ENCODE measurements at places on chromosomes 11 and 22.

DNA sequence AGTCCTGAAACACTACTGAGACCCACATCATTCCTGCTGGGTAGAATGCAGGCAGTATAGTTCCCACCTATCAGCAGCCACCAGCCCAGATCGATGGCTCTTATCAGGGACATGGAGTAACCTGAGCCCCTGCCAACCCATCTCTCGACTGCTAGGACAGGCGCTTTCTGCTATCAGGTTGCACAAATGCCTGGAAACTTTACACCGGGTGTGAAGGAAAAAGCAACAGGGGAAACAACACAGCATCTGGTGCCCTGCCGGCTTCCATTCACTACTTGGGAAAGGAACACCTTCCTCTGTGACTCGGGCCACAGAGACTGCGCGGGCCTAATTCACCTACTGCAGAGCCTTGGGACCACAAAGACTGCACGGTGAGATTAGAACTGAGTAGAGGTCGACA is 18.5 kb downstream of the RBFOX2 start:
- no peak for DNase-seq

DNA sequence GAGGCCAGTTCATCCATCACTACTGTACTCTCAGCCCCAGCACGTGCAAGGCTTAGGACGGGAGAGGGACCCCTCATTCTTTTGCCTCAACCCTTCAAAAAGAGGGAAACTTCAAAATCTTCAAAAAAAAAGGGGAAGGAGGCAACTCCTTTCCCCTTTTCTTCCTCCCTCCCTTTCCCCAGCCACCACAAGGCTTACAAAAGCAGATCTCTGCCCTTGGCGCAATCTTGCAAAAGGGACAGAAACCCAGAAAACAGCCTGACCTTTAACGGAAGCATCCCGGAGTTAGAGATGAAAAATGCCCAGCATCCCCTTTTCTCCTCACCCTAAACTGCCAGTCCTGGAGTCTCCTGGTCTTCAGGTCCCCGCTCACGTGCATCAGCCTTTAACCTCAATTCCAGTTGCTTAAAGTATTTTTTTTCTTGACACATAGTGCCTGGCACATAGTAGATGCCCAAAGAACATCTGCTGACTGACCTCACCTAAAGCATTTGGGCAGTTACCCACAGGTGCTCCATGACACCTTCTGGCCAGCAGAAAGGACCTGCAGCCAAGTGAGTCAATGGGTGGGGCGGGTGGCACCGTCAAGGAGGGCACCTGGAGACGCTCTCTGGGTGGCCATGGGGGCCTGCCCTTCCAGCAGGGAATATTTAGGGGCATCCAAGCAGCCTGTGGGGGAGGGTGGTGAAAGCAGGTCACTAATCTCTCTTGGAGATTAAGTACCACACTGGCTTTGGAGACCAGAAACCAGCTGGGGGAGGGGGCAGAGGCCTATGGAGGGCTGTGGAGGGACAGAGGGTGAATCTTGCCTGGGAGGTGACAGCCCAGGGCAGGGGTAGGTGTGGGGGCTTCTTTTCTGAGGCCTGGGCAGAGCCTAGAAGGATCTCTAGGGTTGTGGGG is 16.3 kb downstream of the NECTIN1 start:
- no peak for DNase-seq

DNA sequence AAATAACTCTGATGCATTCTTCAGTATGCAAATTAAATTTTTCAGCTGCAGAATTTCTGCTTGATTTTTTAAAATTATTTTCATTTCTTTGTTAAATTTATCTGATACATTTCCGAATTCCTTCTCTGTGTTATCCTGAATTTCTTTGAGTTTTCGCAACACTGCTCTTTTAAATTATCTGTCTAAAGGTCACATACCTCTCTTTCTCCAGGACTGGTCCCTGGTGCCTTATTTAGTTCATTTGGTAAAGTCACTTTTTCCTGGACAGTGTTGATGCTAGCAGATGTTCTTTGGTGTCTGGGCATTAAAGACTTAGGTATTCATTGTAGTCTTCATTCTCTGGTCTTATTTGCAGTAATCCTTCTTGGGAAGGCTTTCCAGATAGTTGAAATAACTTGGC is 577.4 kb upstream of the LUZP2 start:
- DNase-seq, result no peak

DNA sequence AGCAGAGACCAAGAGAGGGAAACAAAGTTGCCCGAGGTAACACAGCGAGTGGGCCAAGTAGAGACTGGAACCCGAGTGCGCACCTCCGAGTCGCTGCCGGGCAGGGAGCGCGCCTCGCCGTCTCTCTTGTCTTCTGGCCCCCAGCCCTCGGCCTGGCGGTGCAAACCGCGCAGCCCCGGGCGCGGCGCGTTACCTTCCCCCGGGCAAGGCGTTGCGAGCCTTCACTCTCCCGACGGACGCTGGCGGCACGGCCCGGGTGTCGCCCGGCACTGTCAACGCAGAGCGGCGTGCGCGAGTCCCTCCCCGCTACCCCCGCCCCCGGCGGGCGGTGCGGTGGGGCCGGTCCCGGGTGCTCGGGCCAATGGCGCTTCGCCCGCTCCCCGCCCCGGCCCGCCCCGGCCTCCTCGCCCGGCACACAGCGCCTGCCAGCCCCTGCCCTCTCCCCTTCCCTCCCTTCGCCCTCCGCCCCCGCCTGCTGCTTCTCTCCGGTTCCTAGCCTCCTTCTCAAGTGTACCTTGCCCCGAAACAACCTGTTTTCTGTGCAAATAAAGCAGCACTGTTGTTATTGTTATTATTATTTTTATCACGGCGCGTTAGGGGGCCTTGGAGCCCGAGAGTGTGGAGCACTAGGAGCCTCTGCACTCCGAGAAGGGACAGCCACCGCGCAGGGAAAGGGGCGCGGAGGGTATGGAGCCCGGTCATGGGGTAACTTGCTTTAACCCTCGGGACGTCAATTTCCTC is at the start of gene SYTL2:
TSS of gene SYTL2 (minus strand) at position 271 of the 741 bp plus-strand sequence. CDS start 53,416 bp downstream, outside the sequence.
- peak; percentile 80 for DNase-seq

DNA sequence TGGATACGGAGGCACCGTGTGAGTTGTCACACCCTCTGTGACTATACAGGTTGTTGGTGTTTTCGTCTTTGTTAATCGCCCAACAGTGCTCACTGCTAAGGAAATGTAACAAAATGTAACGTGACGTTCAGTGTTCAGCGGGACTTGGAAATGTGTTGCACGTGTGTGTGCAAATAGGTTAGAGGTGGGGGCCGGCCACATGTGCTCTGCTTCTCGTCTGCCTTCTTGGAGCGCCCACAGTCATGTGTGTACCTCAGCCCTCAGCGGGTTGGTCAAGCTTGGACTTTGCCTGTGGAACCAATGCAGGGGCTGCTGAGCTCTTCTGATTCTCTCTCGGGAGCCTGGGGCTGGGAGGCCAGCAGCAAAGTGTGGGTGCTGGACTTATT is 7.4 kb upstream of the SMIM38 start:
- DNase-seq, result no peak

GRCh38 chr11:28545536-28545935 is 437.3 kb downstream of the METTL15 start:
- DNase-seq, result no peak

GRCh38 chr22:28857288-28857687 is 26.1 kb upstream of the ZNRF3 start:
- no peak for DNase-seq

GRCh38 chr11:62373464-62374119 is 36.3 kb downstream of the ASRGL1 start:
- no peak for DNase-seq

- no peak for DNase-seq
These were observed 48.5 kb downstream of the SVIP start for GRCh38 chr11:22780952-22781593.

GRCh38 chr22:32695451-32695891 is 106.0 kb upstream of the TIMP3 start:
- no peak for DNase-seq

GRCh38 chr11:69433741-69434140 is 47.7 kb upstream of the LINC01488 start:
- DNase-seq, result no peak

DNA sequence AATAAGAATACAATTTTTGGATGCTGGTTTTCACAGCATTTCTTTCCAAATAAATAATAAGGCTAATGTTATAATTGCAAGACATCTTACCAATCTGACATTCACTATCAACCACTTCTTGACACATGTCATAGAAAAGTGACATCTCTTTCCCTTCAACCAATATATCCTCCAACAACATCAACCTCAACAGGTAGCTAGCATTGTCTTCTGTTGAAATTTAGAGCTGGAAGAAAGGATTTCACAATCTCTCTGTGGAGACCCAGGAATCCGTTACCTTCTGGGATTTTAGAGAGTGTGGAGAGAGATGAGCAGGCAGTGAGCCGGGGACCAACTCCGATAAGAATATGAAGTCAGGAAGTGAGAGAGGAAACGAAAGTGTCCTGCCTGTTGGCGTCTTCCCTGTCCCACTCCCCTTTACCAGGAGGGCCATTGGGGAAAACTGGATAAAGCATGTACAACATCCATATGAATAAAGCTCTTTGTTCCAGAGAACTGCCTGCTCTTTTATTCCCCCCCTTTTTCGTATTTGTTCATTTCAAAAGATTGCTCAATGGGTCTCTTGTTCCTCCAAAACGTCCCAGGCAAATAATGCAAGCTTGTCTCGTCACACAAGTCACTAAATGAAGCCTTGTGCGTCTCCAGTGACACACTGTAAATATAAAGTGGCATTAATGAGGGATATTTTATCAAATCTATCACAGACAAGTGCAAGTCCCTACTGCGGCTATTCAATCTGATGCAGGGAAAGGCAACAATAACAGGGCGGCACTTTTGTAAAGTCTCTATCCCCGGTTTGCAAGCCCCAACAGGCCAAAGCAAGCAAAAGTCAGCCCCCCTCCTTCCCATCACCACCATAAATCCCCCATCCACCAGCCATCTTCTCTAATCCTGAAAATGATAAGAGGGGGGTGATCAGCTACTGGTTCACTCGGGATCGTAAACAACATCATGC is 3.4 kb downstream of the CADM1 start:
- peak; percentile 41 for DNase-seq

DNA sequence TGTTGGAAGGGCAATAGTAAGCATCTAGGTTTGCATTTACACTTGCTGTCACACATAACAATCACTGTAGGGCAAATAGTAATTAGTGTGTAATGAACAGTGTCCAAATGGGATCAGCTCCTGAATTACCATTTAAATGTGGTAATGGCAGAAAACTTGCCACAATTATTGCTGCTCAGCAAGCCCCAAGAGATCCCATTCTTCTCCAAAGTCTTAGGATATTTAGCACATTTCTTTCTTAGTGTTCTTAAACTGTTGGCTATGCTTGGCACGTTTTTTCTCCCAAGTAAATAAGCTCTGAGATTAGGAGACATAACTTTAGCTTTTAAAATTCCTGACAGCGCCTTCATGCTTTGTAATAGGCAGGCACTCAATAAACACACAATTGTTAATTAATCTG is 1037.0 kb downstream of the DLG2 start:
- DNase-seq, result no peak

GRCh38 chr11:70557742-70558485 is 159.6 kb downstream of the CTTN start:
- no peak for DNase-seq

- DNase-seq, result peak; percentile 78
These were observed 2.5 kb upstream of the RCOR2 start for GRCh38 chr11:63919267-63920125.

DNA sequence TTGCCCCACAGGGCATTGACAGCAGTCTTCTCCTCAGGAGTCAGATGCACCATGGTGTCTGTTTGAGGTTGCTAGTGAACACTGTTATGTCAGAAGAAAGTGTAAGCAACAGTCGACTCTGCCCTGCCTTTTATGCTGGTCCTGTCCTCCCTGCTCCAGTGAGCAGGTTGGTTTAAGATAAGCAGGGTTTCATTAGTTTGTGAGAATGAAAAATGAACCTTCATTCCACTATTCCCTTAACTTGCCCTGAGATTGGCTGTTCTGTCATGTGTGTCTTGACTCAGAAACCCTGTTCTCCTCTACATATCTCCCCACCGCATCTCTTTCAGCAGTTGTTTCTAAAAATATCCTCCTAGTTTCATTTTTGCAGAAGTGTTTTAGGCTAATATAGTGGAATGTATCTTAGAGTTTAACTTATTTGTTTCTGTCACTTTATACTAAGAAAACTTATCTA is at the start of gene HBD:
TSS of gene HBD (minus strand) at position 103 of the 454 bp plus-strand sequence. CDS start at position 53, 50 bp downstream.
- DNase-seq, result no peak

GRCh38 chr11:33389635-33390034 is 132.5 kb downstream of the HIPK3 start:
- no peak for DNase-seq

DNA sequence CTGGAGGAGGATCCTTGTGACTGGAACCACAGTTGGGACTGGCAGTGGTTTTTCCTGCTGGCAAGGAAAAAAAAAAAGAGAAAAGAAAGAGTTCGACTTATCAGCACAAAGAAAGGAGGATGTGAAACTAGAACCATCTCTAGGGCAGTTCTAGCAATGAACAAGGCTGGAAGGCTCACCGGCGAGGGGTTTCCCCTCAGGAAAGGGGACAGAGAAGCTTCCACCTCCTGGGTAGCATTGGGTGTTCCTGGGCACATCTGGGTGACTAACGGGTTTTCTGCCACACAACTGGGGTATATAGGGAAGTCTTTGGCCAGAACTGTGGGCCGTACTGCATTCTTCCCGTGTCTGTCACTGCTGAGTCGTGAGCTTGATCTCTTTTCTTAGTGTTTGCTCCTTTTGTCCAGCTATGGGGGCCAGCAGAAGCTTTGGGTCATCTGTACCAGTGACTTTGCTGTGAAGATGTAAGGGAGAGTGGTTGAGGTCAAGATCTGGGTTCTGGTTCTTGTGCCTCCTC is 109.4 kb upstream of the OR4B1 start:
- DNase-seq, result no peak

DNA sequence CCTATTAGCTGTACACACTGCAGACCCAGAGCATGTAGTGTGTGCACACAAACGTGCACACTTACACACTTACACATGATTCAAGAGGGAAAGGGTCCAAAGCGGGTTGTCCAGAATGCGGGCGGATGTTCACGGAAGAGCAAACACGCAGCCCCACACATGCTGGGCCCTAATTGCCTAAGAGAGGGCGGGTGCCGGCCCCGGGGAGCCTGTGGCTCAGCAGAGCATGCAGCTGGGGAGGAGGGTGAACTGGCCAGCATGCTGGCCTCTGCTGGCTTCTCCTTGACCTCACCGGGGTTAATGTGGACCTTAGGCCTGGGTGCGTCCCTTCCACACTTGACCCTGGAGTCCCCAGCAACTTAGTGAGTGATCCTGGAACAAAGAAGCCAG is 816.3 kb downstream of the BRD1 start:
- DNase-seq, result no peak

GRCh38 chr11:8268530-8269400 is 5.1 kb upstream of the LMO1 start:
- peak; percentile 61 for DNase-seq

GRCh38 chr11:130785380-130786116 is 130.7 kb downstream of the SNX19 start:
- no peak for DNase-seq

DNA sequence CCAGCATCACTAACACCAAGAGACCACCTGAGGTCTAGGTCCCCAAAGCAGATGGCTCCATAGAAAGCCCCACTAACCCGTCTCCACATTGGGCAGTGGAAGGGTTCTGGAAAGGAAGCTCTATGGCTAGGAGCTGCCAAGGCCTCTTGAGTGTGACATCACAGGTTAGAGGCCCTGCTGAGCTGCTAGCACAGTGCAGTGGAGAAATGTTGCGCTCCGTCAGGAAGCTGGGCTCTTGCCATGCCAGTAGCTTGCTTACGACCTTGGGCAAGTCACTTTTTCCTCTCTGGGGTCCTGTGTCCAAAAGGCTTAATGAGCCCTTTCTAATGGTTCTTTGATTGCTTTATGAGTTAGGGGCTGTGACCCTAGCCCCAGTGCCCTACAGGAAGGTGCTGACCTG is 10.6 kb downstream of the PIK3IP1 start:
- DNase-seq, result no peak

All from right kidney (tissue), 9 donors.